ENCODE measurements at places on chromosomes 5 and 9.
A peak's percentile ranks its signal among the peaks of the same experiment; 100 is the strongest.

DNA sequence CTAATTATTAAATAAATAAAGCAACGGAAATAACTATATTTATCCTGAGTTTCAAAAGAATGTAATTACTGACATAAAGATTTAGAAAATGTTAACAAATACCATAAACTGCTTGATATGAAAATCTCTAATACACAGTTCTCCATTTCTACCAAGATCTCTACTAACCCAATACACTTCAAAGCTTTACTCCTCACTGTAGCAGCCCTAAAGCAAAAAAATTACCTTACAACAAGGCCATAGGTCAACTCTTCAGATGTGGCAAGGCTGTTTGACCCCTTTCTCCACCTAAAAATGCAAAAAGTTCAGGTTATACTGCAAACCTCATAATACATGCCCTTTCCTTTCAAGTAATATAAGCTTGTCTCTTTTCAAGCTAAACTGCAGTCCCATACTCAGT, 96.7 kb downstream of the UGCG start:
- DNase-seq = no peak

GRCh38 chr9:108634204-108634603, 221.6 kb downstream of the ACTL7B start:
- peak; percentile 77 for DNase-seq

DNA sequence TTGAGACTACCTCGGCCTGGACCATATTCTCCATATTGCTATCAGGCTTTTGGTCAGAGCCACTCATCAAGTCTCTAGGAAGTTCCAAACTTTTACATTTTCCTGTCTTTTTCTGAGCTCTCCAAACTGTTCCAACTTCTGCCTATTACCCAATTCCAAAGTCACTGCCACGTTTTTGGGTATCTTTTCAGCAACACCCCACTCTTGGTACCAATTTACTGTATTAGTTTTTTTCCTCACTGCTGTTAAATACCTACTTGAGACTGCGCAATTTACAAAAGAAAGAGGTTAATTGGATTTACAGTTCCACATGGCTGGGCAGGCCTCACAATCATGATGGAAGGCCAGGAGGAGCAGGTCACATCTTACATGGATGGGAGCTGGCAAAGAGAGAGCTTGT, 507.8 kb upstream of the ZNF608 start:
- DNase-seq = no peak

- peak; percentile 30 for DNase-seq
Observed at GRCh38 chr5:67165526-67166459, 30.8 kb downstream of the CD180 start.

DNA sequence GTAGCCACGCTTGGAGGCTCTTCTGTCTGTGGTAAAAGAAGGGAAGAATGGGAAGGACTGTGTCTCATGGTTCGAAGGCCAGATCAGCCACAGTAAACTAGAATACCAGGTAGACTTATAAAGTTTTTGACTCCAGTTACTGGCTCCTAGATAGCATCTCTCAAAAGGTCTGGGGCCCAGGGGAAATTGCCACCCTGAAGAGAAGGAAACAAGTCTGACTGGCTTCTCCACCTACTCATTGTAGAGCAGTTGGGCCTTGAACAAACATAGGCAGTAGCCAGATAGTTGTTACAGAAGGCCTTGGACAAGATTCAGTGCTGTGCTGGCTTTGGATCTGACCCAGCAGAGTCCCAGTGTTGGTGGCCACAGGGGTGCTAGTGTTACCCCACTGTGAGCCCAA, 890.4 kb downstream of the EFNA5 start:
- DNase-seq = no peak

- DNase-seq = no peak
Observed at GRCh38 chr9:114580609-114581193, 6.9 kb upstream of the ATP6V1G1 start.

DNA sequence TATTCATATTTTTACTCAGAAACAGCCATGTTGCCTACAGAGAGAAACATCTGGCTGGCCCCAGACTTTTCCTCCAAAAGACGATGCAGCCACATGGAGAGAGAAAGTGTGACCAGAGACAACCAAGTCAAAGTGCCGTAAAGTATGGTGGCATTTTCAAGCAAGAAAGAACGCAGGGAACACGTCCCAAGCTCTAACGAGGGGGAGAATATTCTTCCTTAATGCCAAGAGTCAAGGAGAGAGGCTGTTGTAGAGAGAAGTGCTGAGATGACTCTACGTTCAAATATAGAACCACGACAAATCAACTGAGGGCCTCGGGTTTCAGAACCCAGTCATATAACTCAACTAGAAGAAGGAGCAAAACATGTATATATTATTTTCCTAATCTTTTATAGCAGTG, 55.9 kb downstream of the FNBP1 start:
- DNase-seq = no peak

- no peak for DNase-seq
Observed at GRCh38 chr5:15704397-15704947, 204.5 kb downstream of the FBXL7 start.

DNA sequence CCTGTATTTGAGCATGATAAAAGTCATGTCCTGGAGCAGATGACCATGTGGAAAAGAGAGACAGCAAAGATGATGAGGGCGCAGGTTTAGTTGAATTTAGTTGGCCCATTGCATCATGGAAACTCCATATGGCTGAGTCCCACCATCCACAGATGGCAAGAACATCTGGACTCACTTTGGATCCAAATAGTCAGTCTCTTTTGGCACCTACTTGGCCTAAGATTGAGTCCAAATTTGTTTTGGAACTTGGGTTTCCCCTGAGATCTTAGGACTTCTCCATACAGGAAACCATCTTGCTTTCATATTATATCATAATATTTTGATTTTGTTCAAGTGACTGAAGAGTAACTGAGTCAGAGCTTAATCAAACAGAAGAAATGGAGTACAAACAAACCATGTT, 217.5 kb downstream of the DRD1 start:
- DNase-seq = no peak

DNA sequence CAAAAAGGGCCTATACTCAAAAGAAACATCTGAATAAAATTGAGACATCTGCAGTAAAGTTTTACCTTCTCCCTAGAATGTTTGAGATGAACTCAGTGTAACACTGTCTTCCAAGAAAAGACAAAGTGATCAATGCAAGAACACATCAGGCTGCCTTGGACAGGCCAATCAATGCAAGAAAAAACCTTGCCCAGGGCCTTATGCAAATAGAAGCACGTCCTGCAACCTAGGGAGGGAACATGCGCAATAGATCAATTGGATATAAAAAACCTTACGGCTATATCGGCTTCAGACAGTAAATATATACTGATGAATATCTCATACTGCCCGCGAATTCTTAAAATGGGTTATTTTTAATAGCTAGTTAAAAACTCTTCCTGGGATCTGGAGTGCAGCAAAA, 66.4 kb upstream of the POU5F2 start:
- no peak for DNase-seq

Measured in retinal pigment epithelial cell (primary cell).